NB4 (cell line): ENCODE measurements at places on chromosomes 12 and 14.
A peak's percentile ranks its signal among the peaks of the same experiment; 100 is the strongest.

- DNase-seq: peak; percentile 84
Measured at GRCh38 chr12:118055144-118055557, 5.8 kb downstream of the WSB2 start.

DNA sequence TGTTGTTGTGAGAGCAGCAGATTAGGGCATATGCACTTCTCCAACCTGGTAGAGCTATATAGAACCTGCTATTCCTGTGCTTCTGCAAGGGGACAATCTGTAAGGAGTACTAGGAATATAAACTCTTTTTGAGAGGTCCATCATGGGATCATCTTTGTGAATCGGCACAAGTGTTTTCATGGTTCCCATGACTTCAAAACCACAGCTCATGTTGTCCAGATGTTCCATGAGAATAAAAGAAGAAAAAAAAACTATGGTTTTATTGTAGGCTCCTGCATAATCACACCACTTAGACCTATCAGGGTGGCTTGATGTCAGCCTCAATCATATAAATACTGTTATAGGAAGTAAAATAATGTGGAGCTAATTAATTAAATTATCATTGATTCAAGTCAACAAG lies 311.4 kb upstream of the ATP2B1 start:
- DNase-seq: no peak

GRCh38 chr12:57620245-57620935 lies 9.2 kb downstream of the ARHGEF25 start:
- no peak for DNase-seq

DNA sequence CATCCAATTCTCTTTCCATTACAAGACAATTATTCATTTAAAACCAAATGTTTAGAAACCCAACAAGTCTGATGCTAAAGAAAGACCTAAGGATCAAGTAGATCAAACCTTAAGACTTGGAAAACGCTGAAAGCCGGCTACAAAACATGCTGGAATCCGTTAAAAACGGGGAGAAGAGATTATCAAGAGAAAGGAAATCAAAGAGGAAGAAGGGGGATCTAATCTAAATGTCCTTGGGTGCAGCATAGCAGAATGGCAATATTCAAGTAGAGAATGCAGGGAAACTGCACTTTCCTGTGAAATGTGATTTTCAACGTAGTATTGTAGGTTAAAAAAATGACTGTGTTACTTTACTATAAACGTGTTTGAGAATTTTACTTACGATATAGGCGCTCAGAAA lies 1.3 kb downstream of the PPP1R13B start:
- DNase-seq: no peak

- no peak for DNase-seq
Measured at GRCh38 chr12:102441077-102441596, 39.2 kb downstream of the IGF1 start.

DNA sequence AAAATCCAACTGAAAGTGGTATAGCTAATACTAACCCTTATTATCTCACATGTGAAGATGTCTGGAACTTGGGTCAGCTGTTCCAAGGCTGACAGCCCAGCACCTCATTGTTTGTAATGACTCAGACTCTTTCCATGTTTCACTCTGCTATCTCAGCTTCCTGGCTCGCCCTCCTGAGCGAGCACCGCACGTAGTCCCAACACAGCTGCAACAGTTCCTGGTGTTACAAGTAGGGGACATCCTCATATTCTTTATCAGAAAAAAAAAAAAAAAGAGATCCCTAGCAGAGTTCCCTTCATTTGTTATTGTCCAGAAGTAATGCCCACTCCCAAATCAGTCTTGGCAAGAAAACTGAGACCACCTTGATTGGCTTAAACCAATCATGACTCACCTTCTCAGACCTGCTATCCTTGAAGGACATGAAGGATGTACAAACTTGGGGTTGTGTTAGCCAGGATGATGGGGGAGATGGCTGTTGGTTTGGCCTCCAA lies 92.5 kb downstream of the ADCK1 start:
- no peak for DNase-seq

DNA sequence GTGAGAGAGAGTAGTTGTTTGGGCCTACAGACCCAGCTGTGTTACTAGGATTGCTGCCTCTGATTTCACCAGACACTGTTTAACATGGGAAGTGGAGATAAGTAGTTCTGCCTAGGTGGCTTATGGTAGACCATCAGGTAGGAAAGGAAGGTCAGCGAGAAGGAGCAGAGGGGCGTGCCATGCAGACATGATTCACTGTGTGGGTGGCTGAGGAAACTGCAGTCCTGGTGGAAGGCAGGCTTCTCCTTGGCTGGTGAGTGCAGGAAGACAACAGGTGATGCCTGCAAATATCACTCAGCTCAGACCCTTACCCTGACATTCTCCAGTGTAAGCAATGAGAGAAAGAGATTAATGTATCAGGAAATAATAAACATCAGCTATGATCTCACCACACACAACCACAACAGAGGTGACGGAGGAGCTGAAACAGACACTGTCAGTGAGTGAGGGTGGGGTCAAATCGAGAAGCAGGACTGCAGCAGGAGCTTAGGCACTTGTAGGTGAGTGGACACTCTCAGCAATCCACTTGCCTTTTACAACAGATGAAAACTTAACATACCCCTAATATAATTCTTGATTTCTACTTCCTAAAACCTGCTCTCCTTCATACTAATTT lies 2.1 kb upstream of the PRR4 start:
- DNase-seq: no peak

DNA sequence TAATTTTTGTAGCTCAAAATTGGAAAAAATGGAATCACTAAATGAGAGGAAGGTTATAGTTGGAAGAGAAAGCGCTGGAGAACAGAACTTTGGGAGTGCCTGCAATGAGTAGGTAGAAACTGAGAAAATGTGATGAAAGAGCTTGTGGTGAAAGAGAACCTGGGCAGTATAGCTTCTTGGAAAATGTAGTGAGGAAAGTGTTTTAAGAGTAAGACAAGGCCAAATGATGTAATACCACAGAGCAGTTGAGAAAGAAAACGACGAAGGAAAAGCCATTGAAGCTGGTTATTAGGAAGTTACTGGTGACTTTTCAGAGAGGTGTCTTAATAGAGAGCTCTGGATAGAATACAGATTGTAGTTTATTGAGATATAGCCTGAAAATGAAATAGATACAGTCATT lies 255.3 kb downstream of the AEBP2 start:
- DNase-seq: peak; percentile 94

- no peak for DNase-seq
Measured at GRCh38 chr12:113903381-113903863, 62.7 kb downstream of the RBM19 start.

- DNase-seq: no peak
Measured at GRCh38 chr14:66242001-66242400, 244.2 kb upstream of the CCDC196 start.

DNA sequence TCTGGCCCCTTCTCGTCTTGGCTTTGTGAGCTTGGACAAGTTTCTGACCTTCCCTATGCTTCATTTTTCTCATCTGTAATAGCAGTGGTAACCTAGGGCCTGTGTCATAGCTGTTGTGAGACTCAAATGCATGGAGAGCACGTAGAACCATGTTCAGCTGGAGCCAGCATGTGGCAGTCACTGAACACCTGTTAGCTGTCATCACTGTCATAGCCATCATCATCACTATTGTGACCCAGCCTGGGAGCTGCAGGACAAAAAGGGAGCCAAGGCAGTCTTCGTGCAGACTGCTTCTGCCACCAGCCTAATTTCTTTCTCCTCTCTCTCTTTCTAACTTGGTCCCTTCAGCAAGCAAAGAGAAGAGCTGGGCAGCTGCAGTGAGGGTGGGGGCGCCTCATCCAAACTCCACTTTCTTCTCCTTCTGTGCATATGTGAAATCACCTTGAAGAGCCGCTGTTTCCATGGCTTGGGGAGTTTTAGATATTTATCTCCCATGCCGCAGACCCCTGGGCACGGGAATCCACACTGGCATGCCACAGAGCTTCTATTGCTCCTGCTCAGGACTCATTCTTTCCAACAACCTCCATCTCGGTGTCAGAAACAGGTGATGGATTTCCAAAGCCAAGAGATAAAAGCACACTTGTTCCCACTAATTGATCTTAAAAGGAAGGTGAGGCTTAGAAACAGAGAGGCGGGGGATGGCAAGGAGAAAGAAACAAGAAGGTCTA lies 87.0 kb downstream of the SRRM4 start:
- DNase-seq: no peak

- no peak for DNase-seq
Measured at GRCh38 chr14:63564318-63564717, 21.1 kb upstream of the PPP2R5E start.

DNA sequence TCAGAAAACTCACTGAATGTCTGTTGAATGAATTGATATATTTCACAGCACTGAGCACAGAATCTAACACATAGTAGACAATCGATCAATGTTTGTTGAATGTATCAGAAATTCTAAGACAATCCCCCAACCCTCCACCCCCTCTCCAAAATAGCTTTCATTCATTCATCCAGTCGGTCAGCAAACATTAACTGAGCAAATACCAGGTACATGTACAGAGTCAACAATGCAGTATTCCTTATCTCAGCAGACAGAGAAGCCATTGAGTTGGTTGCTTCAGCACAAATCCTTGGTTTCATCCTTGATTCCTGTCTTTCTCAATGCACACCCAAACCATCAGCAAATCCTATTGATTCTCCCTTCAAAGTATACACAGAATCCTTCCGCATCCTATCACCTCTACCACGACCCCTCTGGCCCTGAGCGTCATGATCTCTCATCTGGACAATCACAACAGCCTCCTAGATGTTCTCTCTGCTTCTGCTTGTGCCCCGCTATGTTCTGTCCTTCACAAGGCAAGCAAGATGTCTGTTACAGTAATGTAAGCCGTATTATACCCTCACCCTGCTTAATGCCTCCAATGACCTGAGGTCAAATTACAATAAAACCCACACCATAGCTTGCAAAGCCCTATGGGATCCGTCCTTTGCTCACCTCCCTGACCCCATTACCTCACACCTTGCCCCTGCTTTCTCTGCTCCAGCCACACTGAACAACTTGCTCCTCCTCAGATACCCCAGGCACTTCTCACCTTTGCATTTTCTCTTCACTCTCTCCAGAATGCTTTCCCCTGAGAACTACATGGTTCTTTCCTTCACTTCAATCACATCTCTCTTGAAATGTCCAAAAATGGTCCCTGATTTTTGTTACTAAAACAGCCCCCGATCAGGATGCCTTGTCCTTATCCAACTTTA lies 738.1 kb upstream of the TBX3 start:
- no peak for DNase-seq

GRCh38 chr14:103401223-103402214 lies 16.3 kb downstream of the MARK3 start:
- peak; percentile 35 for DNase-seq

GRCh38 chr12:76778364-76778763 lies 14.4 kb downstream of the ZDHHC17 start:
- DNase-seq: no peak

DNA sequence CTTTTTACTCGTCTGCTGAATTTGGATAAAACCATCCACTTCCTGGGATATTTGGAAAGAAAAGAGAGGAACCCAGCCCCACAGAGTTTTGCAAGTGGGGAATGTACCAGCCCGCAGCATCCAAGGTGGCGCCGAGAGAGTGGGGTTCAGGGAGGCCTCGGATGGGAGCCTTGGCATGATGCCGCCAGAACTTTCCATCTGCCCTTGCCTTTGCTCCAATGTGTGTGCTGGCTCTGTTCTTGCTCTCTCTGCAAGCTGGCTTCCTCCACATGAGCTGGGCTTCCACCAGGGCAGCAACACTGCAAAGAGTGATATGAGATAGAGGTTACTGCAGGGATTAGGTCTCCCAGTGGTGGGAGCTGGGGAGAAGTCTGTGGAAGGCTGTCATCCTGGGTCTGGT lies 6.6 kb upstream of the SERPINA12 start:
- DNase-seq: no peak

DNA sequence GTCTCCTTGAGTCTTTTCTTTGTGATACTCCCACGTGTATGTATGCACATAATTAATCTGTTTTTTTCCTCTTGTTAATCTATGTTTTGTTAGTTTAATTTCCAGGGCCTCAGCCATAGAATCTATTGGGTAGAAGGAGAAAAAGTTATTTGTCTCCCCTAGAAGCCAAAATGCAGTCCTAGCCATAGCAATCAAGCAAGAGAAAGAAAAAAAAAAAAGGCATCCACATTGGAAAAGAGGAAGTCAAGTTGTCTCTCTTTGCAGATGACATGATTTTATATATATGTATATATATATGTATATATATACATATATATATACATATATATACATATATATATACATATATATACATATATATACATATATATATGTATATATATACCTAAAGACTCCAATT lies 25.4 kb upstream of the ETV6 start:
- DNase-seq: no peak

- DNase-seq: no peak
Measured at GRCh38 chr12:6444031-6444430, 724 bp upstream of the CD27 start.

DNA sequence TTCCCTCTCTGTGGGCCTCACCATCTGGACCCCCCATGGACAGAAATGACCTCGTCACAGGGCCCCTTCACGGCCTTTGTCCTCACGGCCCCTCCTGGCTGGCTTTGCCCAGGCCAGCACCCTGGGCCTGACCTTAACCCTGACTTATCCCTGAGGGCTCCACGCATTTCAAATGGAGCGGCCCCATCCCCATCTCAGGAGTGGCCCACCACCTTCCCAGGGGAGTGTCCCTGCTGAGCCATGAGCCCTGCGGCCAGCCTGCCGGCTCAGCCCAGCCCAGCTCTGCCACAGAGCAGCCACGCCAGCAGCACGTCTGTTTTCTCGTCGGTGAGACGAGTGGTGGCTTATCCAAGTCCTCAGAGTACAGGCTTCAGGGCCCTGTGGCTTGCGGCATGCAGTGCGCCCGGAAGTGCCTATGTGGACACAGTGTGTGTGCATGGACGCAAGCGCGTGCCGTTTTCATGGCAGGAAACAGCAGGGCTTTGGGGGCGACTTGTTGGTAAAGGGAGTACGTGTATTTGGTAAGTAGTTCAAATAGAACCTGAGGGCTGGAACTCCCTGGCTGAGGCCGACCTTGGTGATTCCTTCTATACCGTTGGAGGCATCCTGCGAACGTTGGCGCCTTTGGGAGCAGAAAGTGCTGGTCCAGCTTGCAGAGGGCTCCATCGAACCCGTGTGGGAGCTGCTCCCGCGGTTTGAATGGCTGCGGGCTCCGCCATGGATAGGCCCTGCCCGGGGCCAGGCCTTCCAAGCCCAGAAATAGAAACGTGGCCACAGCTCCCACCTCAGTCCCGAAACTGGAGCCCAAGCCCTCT lies 52.1 kb downstream of the LRCOL1 start:
- DNase-seq: peak; percentile 99

- DNase-seq: no peak
Measured at GRCh38 chr12:19644571-19644970, 205.3 kb downstream of the AEBP2 start.

- DNase-seq: no peak
Measured at GRCh38 chr14:106291626-106292025, 765.2 kb downstream of the TMEM121 start.
